Stimulated activated CD8-positive, alpha-beta memory T cell treated with anti-CD3 and anti-CD28 coated beads, Interleukin-12 subunit alpha, Interleukin-12 subunit beta, amount 100 ng/mL, for 4 hours (primary cell): ENCODE measurements at places on chromosomes 7 and 10.

DNA sequence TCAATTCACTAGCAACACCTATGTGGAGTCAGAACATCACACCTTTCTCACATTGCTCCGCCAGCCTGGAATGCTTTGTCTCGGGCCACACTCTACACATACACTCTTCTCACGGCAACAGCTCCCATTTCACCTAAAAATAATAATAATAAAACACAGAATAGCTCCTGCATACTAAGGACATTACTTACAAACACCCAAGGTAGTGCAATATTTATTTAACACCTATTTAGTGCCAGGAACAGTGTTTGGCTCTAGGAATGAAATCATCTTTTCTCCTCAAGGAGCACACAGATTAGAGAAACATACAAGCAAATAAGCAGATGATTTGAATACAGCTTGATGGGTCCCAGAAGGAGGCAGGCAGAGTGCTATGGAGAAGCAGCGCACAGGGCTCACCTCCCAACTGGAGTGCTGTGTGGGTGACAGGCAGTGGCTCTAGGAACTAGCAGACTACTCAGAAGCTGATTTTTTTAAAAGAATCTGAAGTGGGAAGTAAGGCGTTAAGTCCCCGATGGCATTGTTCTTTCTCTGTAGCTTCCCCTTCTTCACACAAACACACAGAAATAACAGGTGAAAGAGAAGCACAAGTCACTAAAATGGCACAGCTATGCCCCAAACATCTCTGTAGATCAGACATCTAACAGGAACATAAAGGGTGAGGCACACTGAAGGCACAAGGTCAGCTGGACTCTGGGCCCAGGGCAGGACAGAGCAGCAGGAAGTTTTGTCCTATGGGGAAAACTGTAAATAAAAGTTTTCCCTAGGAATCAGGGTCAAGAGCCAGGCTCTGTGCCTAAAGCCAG lies 16.7 kb downstream of the USP6NL start:
- no peak for DNase-seq

- DNase-seq, result no peak
These were observed 51.5 kb upstream of the DGKB start for GRCh38 chr7:14954035-14954434.

- DNase-seq, result peak; percentile 13
These were observed 30.2 kb upstream of the EZH2 start for GRCh38 chr7:148914208-148914777.

GRCh38 chr10:119780879-119781480 lies 55.1 kb downstream of the INPP5F start:
- DNase-seq, result no peak

- DNase-seq, result no peak
These were observed 1.7 kb downstream of the DIP2C start for GRCh38 chr10:687583-688311.

GRCh38 chr7:81447351-81447952 lies 322.4 kb downstream of the HGF start:
- DNase-seq, result no peak

DNA sequence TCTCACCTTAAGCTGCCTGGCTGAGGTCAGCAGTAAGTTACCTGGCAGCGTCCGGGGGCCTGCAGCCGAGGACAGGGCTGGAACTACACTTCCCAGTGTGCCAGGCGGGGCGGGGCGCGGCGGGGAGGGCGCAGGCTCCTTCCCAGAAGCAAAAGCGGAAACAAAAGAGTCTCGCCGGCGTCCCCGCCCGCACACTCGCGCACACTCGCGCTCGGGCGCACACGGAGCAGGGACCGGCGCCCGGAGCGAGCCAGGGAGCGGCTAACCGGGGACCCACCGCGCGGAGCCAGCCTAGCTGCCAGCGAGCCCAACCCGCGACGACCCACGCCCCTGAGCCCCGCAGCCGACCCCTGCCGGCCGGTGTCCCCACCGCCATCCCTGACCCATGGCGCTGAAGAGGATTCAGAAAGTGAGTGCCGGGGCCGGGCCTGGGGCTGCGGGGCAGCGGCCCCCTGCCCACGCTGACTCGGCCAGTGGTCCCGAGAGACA lies at the start of gene UBE2D1:
Gene UBE2D1 (plus strand): TSS at position 190 of the 489 bp plus-strand sequence. CDS start 196 bp downstream, at position 386.
- peak; percentile 75 for DNase-seq

GRCh38 chr7:38307640-38308039 lies 34.2 kb upstream of the TARP start:
- no peak for DNase-seq

DNA sequence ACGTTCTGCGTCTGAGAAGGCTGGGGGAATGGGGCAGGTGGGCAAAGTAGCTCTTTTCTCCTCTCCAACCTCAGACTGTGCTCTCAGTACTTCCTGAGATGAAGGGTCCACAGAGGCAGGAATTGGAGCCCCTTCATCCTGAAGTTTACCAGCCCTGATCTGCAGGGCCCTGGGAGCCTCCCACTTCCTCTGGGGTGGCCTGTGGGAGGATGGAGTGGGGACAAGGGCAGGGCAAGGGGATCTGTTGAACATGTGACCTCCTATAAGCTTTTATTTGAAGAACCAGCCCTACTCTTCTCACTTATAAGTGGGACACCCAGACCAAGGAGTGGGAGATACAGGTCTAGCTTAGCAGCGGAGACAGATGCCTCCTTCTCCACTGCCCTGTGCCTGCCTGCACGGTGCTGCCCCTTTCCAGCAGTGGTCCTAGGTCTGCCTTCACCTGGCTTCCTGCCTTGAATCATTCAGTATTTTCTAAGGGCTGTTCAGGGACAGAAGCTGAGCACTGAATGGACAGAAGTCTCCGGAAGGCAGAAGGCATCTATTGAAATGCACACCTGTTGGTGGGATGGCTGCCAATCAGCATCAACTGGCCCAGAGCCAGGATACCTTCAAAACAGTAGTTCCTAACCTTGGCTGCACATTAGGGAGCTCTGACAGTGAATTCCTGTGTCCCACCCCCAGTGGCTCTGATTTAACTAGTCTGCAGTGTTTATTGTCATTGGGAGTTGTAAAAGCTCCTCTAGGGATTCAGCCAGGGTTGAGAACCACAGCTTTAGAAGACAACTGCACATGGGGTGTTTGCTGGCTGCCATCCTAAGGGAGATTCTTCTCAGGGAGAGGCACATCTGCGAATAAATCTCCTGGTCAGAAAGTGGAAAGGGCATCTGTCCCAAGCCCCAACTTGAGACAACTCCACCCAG lies 2.7 kb upstream of the ARHGAP22 start:
- no peak for DNase-seq

GRCh38 chr7:132065989-132066603 lies 509.7 kb upstream of the PODXL start:
- DNase-seq, result no peak

DNA sequence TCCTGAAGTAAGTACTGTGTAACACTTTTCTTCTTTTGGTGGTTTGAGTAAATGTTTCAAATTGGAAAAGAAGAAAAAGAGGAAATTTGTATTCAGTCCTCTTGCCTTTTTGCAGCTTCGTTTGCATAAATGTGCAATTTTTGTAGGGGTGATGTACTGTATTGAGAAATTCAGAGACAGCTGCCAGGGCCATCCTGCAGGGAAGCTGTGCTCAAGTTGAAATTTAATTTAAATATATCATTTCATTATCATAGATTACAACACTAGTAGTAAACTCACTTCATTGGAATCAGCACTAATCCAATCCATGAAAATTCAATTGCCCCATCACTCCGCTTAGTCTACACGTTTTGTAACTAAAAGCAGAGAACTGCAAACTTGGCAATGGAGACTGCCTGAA lies 415.4 kb downstream of the DNAJB9 start:
- DNase-seq, result no peak

DNA sequence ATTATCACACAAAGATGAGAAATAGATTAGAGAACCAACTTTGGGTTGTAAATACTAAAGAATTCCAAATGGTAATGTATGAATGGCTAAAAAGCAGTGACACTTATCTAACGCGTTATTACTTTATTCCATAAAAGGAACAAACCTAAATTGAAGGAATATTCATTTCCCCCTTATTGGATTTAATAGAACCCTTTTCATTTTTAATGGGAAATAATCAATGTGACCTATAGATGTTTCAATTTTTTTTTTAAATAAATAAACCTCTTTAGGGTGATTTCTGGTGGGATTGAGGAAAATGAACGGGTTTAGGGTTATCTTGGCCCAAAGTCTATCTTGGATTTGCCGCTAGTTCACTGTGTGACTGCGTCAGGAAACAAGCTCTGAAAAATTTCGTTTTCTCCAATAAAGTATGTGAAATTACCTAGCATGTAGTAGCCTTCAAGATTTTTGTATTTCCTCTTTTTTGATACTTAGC lies 1.9 kb upstream of the ACBD5 start:
- no peak for DNase-seq

DNA sequence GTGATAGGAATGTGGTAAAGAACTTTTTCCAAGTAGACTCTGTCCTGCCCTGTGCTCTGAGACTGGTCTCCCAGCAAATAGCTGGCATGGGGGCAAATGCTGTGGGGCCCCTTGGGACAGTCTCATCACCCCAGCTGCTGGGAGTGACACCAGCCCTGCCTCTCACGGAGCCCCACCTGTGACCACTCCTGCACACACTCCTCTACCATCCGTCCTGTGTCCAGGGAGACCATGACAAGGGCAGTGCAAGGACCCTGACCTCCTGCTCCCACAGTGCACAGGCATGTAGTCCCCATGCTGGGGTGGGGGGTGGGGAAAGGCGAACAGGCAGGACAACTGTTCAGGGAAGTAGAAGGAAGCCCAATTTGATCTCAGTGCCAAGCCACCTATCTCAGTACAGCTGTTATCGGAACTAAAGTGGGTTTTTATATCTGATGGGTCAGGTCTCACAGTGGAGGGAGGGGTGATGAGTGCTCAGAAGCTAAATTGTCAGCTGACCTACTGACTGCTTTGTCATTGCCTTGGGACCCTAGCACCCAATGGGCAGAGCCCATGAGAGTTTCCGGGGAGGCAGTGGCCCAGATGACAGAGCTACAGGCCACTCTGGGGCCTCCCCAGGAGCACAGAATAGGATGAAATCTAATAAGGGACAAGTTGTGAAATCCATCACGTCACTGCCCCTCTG lies 24.5 kb downstream of the VSTM4 start:
- DNase-seq, result no peak

GRCh38 chr7:128841921-128842673 lies 11.9 kb downstream of the FLNC start:
- DNase-seq, result peak; percentile 25

DNA sequence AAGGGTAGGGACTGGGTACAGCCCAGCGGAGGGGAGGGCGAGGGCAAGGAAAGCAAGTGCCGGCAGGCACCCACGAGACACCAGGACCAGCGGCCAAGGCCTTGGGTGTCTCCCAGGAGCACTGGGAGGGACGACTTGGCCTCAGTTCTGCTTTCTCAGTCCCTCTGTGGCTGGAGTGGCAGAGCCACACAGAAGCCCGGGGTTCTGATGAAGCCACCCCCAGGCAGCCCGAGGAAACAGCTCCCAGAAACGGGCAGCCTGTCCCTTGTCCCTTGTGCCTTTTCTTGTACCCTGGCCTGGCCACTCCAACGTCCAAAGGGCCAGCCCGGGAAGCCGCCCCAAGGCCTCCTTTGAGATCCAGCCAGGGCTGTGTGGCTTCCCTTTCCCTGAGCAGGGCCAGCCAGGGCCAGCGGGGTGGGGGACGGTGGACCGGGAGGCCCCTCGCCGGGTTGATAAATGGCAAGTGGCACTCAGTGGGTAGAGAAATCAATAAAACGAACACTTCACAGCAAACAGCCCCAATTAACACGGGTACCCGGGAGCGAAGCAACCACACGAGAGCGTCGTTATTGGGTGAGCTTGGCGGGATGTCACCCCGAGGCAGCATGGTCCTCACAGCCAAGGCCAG lies 69.8 kb upstream of the GNA12 start:
- no peak for DNase-seq

DNA sequence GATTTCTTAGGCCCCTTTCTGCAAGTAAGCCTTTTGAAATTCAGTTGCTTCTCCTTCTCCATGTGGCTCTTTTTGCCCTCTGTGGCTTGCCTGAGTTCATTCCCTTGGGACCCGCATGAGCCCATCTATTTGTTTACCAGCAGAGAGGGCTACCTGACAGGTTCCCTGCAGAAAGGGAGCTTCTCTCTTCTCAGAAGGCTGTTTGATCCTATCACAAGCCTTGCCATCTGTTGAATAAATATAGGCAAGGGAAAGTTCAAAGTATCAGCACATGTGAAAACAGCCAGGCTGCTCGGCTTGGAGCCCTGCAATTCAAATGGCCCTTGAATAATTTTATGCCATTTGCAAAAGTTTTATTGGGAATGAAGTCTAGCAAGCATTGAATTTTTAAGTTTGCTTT lies 720.2 kb upstream of the FZD8 start:
- DNase-seq, result no peak

GRCh38 chr10:131829156-131829930 lies 71.5 kb upstream of the PPP2R2D start:
- DNase-seq, result no peak

- DNase-seq, result no peak
These were observed 379.6 kb downstream of the ARL4A start for GRCh38 chr7:13067036-13067435.

- DNase-seq, result no peak
These were observed 47.7 kb downstream of the DLD start for GRCh38 chr7:107938456-107939250.

- no peak for DNase-seq
These were observed 10.1 kb upstream of the OPN4 start for GRCh38 chr10:86644152-86644793.

DNA sequence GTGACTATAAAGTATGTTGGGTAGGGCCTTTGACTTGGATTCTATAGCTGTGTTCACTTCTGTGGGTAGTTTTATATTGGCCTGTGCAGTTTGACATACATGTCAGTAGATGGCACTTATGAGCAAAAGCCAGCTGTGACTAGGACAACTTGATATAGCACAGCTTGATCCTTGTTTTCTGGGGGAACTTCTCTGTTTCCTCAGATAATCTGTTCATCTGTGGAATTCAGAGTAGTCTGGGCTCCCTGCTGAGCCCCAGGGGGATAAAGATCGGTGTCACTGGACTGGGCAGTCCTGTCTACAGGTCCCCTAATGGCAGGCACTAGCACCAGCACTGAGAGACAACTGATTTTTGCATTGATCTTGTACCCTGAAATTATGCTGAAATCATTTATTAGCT lies 25.4 kb downstream of the CYP2C9 start:
- no peak for DNase-seq

- no peak for DNase-seq
These were observed 23.8 kb downstream of the WBP1L start for GRCh38 chr10:102767428-102768160.

GRCh38 chr7:1809601-1810258 lies 139.7 kb downstream of the ELFN1 start:
- DNase-seq, result no peak

GRCh38 chr10:1267568-1267967 lies 211.4 kb downstream of the WDR37 start:
- no peak for DNase-seq

GRCh38 chr10:118300320-118300719 lies 41.8 kb downstream of the FAM204A start:
- no peak for DNase-seq

GRCh38 chr10:501596-501995 lies 187.9 kb downstream of the DIP2C start:
- no peak for DNase-seq
